ENCODE measurements at places on chromosomes 3 and 15. TPM values are rescaled to one million over a fixed set of nuclear protein-coding genes. Genes with fewer than 3 reads are reported as not detected.

- no peak for DNase-seq
Measured at GRCh38 chr3:102174312-102174712, 260.5 kb upstream of the ZPLD1 start.

FGD5 gene
- polyA plus RNA-seq: 3.8 TPM

GRCh38 chr15:55774113-55774970 lies 31.4 kb upstream of the PRTG start:
- DNase-seq: no peak

DNA sequence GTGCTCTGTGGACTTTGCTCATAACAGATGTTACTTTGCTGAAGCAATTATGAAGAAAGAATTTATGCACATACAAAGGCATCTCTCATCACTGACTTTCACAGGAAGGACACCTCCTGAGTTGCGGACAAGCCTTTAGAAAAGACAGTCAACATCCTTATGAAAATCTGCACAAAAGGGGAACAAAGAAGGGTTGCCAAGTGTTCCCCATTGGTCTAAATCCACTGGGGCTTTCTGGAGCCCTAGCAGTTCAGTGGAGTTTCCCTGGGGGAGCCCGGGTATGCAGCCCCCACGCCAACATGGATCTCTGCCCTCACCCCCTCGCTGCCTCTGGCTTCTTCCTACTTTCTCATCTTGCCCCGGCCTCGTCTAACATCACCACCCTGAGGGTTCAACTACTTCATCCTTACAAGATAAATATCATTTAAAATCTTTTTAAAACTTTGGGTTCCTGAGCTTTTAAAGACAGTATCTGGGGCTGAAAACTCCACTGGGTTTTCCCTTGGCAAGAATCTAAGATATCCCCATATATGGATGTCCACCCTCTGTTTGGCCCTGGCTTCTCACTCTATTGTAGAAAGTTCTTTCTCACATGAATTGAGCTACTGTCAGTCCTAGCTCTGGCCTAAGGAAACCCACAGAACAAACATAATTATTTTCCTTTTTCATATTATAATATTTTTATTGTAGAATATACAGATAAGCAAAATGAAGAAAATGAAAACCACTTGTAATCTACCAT lies 207.9 kb upstream of the RGMA start:
- DNase-seq: no peak

DNA sequence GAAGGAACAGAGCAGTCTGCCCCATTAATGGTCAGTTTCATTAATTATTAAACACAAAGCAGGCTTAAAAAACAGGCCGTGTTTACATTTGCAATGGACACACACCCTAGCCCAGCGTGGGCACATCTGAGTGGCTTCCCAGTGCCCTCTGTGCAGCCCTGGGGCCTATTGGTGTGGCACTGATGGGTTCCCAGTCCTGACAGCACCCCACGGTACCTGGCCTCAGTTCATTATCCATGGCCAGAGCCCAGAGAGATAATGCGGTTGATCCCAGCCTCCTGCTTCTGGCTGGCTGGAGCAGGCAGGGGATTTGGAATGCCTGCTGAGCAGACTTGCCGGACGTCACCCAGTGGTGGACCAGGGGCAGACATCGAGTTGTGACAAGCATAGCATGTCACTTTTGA lies 110.5 kb upstream of the ABHD17C start:
- DNase-seq: no peak

DNA sequence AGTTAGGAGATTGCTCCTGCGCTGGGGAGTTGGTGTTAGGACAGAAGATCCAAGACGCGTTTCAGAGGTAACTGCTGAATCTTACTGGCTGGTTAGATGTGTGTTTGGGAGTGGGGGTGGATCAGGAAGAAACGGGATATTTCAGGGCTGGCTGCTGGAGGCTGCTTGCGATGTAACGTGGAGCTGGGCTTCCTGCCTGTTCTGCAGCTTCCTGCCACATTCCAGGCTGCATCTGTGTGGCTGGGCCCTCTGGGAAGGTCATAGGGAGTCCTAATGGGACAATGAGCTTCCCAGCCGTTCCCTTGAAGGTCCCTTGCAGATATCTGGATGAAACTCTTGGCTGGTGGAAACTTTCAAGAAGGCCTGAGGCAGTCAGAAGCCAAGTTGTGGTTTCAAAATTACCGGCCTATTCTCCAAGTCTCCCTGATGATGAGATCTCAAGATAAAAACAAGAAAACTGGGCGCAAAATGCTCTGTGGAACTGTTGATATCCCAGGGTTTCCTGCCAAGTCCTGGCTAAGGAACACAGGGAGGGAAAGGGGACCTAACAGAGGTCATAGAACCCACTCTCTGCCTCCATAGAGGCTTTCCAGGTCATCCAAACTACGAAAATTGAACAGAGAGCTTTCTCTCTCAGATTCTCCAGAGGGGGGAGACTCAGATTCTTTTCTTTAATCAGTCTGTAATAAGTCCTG lies 67.0 kb downstream of the NOX5 start:
- DNase-seq: peak; percentile 87

TRPM1 gene
- not detected for polyA plus RNA-seq

Data from psoas muscle (tissue), 8 donors.